Bone marrow (tissue), 2 donors: ENCODE measurements at places on chromosomes 7 and 10.

DNA sequence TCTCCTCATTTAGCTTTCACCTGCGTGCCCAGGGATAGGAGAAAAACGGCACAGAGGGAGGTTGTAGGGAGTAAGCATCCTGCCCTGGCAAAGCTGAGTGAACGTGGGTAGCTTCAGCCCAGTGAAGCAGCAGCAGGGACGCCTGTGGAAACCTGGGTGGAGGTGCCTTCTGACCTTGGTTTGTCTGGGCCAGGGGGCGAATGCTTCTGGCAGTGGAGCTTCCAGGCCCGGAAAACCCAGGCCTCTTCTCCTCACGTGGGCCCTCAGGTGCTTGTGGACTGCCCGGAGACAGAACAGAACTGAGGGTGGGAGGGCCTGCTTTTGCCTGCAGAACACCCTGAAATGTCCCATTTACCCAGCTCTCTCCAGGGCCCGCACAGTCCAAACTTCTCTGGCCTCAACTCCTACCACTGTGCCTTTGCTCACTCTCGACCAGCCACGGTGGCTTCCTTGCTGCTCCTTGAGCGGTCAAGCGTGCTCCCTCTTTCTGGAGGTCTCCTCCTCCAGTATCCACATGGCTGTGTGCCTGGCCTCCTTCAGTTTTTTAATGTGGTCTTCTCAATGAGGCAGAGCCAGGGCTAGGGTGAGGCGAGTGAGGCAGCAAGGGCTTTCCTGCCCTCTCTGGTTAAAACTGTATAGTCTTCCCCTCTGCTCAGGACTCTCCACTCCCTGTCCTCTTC is 62.4 kb downstream of the TMEM209 start:
- DNase-seq: no peak

DNA sequence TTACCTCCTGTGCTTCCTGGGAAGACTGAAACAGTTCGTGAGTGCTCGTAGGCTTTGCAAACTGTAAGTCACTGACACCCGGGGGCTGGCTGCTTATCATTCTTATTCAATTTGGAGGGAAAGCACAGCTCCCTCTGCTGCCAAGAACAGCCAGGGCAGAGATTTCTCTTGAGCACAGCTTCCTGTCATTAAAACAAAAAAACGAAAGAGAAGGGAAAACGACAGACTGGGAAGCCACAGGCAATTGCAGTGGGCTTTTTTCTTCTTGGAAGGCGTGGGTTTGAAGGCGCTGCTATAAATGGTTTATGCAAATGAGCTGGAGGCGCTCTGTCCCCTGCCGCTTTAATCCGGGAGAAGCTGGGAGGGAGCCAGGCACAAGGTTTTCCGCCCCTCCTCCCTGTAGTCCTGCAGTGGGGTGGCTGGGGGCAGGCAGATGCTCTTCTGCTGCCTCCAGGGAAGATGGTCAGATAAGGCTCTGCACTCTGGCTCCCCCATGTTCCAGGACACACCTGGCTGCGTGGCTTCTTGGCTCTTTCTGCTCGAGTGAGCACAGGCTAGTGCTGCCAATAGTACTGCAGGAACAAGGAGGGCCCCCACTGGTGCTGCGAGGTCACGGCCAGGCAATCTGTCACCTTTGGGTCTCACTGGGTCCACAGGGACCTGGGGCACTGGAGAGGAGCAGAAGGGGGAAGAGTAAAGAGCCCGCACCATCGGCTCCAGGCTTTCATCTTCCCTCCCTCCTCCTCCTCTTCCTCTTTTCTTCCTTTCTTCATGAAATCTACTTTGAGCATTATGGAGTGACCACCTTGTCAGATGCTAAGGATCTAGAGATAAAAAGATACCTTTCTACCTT is 49.5 kb downstream of the NEURL1 start:
- no peak for DNase-seq

DNA sequence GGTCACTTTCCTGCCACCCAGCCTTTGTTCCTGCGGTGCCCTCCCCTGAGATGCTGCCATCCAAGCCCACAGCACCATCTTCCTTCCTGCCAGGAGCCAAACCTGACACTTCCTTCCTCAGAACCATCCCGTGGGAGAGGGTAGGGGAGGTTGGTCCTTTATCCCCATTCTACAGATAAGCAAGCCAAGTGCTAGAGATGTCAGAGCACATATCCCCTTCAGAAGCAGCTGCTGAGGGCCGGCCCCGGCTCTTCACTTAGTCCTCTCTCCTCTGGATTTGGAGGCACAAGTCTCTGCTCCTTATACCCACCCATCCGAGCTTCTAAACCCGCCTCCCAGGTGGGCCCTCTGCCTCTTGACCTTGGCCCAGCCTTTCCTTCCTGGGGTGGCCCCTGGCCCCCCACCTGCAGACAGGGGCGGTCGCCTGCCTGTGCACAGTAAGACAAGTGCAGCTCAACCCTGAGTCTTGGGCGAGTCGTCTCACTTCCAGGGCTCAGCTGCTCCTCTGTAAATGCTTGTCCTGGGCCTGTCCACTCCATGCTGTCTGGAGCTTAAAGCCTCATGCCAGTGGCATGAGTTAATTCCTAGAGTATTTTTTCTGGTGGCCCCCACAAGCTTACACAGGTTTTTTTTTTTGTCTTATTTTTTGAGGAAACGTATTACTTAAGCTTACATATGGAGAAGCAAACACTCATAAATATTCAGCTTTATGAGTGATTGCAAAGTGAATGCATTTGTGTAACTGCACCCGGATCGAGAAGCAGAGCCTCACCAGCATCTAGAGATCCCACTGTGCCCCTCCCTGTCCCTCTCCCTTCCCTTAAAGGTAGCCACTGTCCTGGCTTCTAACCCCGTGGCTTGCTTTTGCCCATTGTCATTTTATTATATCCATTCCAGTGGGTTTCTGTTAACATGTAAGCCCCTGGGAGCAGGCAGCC is 125.1 kb downstream of the CDH23 start:
- no peak for DNase-seq

GRCh38 chr7:118214833-118215182 is 9.7 kb upstream of the ANKRD7 start:
- DNase-seq: no peak

GRCh38 chr7:4888161-4888560 is 4.6 kb upstream of the RADIL start:
- no peak for DNase-seq

DNA sequence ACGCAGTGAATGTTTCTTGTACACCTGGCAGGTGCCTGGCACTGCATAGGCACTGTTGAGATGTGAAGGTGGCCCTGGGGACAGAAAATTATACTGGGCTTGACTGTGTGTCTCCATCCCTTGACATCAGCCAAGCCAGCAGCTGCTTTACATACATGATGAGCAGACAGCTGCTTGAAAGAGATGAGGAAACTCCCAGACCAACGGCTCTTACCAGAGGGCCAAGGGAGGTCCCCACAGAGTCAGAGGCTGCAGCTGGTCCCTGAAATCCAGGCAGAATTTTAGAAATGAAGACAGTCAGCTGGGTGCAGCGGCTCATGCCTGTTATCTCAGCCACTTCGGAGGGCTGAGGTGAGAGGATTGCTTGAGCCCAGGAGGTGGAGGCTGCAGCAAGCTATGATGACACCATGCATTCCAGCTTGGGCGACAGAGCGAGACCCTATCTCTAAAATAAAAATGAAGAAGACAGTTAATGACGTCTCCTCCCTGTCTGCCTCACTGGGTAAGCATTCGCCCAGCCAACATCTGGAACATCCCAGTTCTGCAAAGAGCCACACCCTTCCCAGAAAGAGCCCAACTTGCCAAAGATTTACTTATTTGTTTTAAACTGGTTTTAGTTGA is 17.6 kb downstream of the LIMK1 start:
- DNase-seq: no peak

GRCh38 chr10:97771913-97772823 is at the start of gene SFRP5:
Gene SFRP5, minus strand, starts transcription at chr10:97771999. Its CDS starts 166 bp downstream, at chr10:97771833.
- no peak for DNase-seq

DNA sequence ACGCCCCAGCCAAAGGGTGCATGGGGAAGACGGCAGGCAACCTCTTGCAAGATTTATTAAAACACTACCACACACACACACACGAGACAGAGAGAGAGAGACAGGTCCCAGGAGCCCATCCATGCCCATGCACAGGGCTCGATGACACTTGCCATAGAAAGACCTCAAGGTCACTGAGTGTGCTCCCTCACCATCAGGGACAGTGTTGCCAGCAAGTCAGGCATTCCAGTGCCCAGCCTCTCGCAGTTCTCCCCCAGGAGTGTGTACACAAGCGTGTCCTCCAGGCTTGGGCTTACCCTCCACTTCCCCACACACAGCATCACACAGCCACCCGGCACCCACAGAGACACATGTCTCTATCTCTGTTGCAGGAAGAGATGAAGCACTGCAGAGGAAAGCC is 46.8 kb upstream of the SLF2 start:
- no peak for DNase-seq

DNA sequence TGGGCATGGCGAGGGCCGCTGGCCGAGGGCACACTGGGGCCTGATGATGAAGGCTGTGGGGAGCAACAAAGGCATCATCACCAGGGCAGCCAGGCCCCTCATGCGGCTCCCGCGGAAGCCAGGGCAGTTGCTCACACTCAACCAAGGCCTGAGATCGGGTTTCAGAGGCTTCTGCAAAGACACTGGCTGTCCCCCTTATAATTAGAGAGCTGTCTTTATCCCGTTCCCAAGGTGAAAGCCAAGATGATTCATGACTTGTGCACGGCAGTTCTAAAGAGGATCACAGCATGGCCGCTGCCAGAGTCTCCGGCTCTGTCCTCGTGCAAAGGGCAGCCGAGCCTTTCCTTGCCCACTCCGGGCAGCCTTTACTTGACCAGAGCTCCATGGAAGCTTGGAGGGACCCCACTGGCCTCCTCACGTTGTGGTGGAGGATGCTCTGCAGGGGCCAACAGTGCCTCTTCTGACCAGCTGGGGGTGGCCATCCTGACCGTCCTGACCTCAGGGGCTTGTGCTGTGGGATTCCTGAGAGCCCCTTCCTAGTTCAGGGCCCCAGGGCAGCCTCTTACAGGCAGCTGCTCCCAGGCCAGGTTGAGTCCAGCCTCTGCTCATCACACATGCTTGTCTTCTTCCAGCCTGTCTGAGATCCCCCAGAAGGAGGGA is 82.3 kb downstream of the PRKAG2 start:
- no peak for DNase-seq

DNA sequence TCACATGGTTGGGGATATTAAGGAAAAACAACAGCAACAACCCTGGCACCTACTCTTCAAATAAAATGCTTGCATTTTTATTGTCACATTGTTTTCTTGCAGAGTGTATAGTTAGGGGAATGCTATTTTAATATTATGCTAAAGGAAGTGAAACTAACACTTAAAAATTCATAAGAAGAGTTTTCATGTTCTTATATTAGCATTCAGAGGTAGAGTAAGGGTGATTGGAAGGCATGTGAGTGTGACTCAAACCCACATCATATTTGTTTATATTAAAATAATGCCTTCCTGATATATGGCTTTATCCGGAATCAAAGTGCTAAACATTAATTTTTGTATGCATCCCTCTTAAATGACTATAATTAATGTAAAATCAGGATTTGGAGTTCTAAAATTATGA is 59.8 kb upstream of the TES start:
- no peak for DNase-seq

DNA sequence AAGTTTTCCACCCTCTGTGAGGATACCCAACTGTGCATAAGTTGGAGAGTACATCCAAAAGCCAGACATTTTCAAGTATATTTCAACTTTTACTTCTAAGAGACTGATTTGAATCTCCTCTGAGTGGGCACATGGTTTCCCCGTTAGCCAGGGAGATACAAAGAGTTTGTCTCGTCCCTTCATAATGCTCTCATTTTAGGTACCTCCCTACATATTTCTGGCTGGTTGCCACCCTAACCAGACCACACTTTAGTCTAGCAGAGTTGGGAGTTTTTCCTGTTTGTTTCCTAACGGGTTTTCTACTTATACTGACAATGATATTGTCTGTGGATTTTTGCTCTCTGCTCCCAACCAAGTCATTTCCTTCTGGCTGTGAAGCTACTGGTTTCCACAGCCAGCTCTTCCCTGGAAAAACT is 180.3 kb downstream of the CCDC71L start:
- no peak for DNase-seq

DNA sequence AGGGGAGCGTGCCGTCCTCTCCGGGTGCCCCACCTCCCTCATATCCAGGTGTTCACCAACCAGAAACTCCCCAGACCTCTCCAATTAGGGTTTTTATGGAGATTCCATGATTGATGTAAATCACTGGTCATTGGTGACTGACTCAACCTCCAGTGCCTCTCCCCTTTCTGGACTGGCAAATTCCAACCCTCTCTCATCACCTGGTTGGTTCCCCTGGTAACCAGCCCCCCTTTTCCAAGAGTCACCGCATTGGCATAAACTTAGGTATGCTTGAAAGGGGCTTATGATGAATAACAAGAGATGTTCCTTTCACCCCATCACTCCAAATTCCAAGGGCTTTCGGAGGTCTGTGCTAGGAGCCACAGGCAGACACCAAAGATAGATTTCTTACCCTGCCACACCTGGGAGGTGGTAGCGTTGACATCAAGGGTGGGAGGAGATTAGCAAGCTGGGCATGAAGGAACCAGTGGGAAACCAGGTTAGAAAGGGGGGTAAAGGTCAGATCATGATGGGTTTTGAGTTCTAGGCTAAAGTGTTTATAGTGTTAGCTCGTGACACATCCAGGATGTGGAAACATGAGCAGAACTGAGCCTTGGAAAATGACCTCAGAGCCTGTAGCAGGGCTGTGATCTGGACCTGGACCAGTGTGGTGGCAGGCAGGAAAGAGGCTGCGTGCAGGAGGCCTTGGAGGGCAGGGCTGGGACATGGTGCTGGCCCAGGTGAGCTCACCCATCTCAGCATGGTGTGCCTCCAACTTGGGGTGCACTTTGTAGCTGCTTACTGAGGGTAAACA is 45.1 kb downstream of the CAMK1D start:
- no peak for DNase-seq

GRCh38 chr10:100999742-101000126 is at the start of gene LZTS2:
Gene LZTS2, plus strand, starts transcription at chr10:100999808. Its CDS starts 2,731 bp downstream, at chr10:101002539.
- no peak for DNase-seq

DNA sequence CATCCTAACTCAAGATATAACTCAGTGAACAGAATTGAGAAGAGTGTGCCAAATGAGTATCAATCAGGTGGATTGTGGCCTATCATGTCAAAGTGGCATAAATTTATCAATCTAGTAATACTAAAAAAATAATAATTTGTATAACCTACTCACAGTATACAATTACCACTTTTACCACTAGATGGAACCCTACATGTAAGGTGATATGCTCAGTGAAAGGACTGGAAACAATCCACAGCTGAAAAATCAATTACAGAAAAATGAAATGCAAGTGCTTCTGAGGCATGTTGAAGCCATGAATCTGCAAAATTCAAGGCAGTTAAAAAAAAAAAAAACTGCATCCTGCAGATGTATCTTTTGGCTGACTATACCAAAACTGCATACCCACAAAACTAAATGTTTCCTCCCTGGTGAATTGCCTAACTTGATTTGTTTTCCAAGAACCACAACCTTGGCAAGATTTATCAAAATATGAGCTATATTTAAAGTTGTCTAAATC is 13.9 kb downstream of the ARHGAP19 start:
- no peak for DNase-seq

- DNase-seq: no peak
These were observed 42.8 kb downstream of the WIPI2 start for GRCh38 chr7:5232874-5233273.

- DNase-seq: peak; percentile 74
These were observed 72.6 kb downstream of the PFKFB3 start for GRCh38 chr10:6275022-6275997.
